DMS153 (cell line): ENCODE measurements at places on chromosomes 1 and 21.

GRCh38 chr1:111736548-111737215 lies 2.5 kb downstream of the INKA2 start:
- no peak for DNase-seq

DNA sequence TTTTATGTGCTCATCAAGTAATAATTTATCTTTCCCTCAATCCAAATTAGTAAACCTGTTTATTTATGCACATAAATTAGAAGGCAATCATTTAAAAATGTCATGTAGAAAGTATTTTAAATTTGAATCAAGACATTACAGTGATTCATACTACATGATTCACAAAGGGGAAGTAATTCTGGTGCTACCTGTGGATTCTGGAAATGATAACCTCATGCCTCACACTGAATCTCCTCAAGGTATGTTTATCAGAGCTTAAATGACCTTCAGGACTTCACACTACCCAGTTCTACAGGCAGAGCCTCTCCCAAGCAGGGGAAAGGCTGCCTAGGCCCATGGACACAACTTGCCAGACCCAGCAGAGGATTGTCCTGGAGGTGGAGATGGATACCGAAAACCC lies 25.2 kb upstream of the TDRD10 start:
- DNase-seq = no peak

DNA sequence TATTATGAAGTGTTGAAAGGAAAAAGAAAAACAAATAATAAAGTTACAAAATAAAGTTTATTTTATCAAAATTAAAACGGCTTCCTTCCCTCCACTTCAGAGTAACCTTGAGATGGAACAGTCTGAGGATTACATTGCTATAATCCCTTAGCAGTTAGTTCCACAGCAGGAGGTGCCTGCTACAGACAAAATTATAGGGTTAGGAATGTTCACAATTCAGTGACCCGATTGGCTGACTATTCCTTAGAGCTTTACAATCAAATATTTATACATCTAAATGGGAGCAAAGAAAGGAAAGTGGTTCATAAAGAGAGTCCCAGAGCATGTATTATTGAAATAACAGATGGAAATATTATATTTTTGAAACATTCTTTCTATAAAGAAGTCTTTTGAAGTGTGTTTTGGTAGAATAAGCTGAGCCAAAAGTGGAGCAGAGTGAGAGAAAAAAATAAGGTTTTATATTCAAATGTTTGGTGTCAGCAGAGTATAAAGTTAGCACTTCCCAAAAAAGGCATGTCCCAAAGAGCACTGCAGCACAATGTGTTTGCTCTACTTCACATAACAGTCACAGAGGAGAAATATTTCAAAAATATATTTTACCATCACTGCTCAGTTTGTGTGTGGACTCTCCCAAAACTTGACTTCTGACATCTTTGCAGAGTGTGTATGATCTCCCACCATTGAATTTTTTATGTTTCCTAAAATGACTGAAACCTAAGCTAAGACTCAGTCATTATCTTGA lies 71.4 kb upstream of the GORAB start:
- no peak for DNase-seq

GRCh38 chr1:92583821-92584760 lies 97.4 kb upstream of the GFI1 start:
- no peak for DNase-seq

- DNase-seq = no peak
Observed at GRCh38 chr1:99251308-99251707, 13.0 kb upstream of the PLPPR4 start.

DNA sequence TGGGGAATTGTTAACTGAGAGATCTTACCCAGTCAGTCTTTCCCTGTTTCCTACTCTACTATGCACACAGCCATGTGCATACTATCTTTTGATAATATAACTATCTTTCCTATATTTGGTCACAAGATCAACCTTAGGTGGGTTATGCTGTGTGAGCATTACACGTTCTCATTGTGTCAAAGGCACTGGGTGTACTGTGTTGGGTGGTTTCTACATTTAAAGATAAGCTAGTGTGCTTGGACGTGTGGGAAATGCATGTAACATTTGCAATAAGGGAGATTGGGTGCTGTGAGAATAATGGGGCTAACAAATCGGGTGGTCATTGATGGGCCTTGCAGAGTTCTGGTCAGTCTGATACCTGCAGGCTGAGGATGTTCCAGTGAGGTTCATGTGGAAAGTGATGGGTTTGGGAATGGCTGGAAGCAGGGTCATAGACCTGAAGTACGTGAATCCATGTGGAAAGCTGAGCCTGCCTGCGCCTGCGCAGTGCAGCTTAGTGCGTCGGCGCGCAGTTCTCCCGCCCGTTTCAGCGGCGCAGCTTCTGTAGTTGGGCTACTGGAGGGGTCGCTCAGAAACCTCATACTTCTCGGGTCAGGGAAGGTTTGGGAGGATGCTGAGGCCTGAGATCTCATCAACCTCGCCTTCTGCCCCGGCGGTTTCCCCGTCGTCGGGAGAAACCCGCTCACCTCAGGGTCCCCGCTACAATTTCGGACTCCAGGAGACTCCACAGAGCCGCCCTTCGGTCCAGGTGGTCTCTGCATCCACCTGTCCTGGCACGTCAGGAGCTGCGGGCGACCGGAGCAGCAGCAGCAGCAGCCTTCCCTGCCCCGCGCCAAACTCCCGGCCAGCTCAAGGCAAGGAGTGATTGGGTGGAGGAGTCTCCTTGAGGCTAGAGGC lies at the start of gene MSH4:
TSS of gene MSH4 (plus strand) at position 507 of the 897 bp plus-strand sequence. CDS start at position 611, 104 bp downstream.
- no peak for DNase-seq

DNA sequence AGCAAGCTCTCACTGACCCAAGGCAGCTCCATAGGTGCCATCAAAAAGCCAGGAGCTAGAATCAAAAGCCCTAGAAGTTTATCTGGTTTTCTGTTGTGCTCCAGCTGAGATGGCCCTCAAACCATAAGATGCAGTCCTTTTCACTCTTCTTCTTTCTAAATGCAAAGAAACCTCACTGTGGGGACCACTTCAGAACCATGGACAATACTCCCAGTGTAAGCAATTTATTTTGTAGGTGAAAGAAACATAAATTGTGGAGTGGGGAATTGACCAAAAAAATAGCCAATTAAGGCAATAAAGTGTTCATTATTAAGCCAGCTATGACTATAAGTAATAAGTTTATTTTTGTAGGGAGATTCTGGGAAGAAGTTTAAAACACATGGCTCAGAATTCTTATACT lies 1399.9 kb downstream of the PLA2G4A start:
- DNase-seq = no peak

- no peak for DNase-seq
Observed at GRCh38 chr21:46226920-46227599, 1.5 kb downstream of the LSS start.

- DNase-seq = no peak
Observed at GRCh38 chr21:42202321-42202720, 16.6 kb upstream of the ABCG1 start.

DNA sequence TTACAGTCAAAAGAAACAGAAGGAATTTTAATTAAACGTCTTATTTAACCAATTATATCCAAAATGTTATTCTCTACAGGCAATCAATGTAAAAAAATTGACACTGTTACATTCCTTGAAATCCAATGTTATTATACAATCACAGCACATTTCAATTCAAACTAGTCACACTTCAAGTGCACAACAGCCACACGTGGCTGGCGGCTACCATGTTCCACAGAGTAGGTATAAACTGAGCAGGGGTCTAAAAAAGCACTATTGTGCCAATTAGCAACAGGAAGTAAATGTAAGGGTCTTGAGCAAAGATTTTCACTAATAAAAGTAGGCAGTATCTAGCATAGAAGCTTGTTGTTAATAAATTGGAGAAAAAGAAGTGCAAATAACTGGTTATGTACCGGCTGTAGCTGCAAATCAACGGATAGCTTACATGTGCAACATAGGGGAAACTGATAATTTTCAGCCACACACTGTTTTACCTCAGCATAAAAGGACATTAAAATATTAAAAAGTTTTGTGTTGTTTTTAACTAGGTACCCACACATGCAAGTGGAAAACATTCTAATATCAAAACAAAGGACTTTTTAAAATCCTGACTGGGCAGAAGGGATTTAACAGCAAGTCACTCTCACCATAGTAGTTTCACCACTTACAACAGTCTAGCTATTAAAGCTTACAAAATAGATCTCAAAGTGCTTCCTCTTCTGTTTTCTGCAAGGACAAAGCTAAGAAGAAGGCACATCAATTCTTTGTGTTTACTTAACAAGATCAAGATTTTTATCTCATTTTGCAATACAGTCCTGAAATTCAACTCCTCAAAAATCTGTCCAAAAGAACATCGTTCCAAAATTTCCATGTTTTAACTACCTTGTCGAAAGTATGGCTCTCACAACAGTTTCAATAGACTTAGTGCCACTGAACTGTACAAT lies 2.5 kb downstream of the CSDE1 start:
- DNase-seq = no peak

DNA sequence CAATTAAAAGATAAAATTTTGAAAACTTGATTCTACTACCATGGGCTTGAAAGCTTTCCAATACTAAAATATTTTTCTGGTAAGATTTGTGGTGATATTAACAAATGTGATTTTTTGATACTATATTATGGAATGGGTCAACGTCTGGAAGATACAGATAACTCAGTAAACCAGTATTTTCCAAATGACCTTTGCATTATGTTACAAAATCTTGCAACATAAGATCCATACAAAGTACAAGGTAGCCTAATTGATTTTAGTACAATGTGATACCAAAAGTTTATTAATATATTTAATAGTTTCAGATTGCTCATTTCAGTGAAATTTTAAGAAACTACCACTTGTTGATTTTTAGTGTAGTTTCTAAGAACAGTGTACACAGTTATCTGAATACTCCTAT lies 236.2 kb downstream of the KIF26B start:
- DNase-seq = no peak

GRCh38 chr1:204280099-204280961 lies 66.5 kb upstream of the GOLT1A start:
- DNase-seq = no peak

DNA sequence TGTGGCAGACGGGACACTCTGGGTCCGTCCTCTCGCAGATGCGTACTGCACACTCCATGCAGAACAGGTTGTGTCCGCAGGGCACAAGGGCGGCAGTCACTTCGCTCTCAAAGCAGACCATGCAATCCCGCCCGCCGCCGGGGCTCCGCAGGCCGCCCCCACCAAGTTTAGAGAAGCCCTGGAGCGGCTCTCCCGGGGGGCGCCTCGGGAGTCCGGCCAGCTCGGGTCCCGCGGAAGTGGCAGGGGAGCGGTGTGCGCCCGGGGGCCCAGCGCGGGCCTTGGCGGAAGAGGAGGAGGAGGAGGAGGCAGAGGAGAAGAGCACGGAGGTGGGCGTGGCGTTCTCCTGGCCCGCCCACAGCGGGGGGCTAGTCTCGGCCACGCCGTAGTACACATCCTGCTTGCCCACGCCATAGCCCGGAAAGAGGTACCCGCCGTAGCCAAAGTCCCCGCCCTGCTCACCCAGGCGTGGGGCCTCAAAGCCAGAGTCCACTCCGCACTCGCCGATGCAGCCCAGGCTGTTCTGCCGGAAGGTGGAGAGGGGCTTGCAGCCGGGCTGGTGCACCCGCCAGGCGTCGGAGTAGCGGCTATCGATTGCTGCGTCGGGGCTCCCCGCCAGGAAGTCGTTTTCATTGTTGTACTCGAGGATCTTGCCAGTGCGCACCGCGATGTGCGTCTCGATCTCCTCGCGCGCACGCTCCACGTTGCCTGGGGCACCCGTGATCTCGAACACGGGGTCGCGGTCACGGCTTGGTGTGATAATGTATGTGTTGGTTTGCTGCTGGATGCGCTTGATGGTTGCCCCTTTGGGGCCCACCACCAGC lies 5.4 kb downstream of the MEX3A start:
- DNase-seq = no peak

DNA sequence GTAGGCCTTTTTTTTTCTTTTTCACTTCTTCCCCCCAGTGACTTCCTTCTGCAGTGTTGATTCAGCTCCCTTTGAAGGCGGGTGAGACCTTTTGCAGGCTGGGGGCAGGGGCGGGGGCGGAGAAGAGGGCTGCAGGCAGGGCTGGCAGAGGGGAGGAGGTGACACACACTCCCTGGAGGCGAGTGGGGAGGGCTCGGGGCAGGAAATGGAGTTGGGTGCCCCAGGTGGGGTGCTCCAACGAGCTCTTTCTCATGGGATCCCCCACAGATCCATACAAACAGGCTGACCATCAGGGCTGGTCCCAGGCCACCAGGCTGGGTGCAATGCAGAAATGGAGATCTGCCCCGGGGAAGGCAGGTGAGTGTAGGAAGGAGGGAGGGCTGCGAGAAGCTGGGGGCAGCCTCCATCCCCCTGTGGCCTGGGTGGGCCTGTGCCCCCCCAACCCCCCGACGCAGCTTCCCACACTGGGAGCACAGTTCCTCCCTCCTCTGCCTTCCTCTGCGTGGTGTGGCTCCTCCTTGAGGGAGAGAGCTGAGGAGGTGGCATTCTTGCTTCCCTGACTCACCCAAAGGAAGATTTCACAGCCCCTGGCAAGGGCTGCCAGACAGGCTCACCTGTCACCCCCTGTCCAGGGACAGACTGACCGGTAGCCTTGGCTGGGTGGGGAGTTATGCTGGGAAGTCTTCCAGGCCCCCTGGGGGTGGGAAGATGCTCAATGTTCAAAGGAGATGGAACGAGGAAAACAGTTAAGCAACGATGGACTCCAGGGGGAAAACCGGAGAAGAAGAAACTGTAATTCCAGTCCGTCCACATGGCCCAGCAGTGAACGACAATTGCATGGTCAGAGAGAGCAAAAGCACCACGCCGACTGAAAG lies 7.1 kb upstream of the ITGB2 start:
- DNase-seq = no peak

DNA sequence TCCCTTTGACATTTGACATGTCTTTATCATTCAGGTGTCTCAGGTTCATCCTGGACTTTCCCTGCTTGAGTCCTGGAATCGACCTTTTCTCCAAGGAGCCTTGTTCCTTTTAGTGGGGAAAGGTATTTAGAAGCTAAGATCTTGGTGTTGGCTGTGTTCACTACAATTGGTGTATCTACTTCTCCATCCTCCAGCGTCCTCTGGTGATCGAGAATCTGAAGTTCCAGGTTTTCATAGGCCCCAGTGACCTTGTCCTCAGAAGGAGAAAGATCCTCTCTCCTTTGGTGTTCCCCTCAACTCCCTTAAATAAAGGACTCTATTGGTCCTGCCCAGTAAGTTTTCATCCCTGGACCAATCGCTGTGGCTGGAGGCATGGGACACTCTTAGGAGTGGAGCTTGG lies 22.1 kb downstream of the MROH7 start:
- DNase-seq = no peak

GRCh38 chr1:215581896-215582295 lies 14.8 kb downstream of the KCTD3 start:
- no peak for DNase-seq

GRCh38 chr1:3015269-3015635 lies 6.0 kb upstream of the ACTRT2 start:
- DNase-seq = no peak

DNA sequence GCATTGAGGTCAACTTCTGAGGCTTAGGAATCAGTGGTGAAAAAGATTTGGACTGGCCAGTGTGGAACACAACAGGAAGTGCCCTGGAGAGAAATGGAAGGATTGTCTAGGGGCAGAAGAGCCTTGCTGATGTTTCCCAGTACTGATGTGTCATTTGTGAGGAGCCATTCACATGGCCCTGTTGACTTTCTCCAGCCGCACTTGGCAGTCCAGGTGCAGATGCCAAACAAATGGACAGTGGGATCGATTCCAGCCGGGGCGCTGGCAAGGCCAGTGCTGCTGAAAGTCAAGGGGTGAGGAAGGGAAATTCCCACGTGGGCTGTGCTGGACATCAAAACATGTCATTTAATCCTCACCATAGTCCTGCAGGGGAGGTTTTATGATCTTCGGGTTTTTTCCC lies 4.9 kb upstream of the TRIM63 start:
- no peak for DNase-seq
